ENCODE measurements at places on chromosomes 2 and 18.

DNA sequence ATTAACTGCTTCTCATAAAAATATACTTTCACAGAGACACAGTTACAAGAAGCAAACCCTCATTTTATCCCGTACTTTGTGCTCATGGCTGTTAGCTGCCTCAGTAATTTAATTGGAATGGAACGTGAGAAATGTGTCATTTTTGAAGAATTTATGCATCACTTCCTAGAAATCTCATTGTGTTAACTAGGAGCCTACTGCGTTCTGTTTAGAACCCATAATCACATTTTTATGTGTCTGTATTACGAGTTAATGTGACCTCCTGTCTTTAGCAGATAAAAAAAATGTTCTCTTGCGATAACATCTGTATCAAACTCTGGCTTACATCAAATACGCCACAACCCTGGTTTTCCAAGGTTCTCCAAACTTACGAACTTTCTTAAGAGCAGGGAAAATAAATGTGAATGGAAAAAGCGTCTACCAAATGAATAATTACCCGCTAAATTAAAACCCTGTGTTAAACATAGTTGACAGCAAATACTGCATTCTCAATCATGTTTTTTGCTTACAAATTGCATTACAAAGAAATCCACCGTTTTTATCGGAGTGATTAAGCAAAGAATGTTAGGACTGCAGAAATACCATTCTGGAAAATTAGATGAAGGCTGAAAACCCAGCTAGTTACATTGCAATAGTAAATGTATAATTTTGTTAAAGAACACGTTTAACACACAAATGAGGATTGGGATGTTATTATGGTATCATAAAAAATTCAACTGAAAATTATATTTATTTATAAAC lies 12.1 kb upstream of the GBX2 start:
- no peak for DNase-seq

DNA sequence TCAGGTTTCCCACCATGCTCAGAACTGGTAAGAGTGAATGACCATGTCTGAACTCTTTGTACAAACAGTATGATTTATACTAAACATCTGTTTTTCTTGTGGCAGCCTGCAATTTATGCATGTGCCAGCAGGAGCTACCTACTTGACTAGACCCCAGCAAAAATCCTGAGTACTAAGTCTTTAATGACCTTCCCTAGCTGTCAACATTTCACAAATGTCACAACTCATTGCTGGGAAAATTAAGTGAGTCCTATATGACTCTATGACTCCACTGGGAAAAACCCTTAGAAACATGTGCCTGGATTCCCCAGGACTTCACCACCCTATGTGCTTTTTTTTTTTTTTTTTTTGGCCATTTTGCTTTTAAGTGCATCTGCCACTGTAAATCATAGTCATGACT lies 1225.8 kb downstream of the SUCLG1 start:
- DNase-seq = no peak

GRCh38 chr2:109129356-109129920 lies 433 bp downstream of the SH3RF3 start:
- DNase-seq = peak; percentile 65

DNA sequence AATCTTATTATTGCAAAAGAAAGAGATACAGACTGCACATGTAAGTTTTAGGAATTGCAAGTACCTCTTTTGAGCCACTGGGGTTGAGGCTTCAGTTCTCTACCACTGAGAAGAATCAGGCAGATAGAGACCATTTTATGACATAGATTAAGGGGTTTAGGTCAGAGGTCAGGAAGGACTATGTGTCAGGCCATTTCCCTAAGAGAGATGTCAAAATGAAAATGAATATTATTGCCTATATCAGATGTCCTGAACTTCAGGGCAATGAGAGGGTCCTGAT lies 113.7 kb downstream of the GATA6 start:
- DNase-seq = peak; percentile 26

DNA sequence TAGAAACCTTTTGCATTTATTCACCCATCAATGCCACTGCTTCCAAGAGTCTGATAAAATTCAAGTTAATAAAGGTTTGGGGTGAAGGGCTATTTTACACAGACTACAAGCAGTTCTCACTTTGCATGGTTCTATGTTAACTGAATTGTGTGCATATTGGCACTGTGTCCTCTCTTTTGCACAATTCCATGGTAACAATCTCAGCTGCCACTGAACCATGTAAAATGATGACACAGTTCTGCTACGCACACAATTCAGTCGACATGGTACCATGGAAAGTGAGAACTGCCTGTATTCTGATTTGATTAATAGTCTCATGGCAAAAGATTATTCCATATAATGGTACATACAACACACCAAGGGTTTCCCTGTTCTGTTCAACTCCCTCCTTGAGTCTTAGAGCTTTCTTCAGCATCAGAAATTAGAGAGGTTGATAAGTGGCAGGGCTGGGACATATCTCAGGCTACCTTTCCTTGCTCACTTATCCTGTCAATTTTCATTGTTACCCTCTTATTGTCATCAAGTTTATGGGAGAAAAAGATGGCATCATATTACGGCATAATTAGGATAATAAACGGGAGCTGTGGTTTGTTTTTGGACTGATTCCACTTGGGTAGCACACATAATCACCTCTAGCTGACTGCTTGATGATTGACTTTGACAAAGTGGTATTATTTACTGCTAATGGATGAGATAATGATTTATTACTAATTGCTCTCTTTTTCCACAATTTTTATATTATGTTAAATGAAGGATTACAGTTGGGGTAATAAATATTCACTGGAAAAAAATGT lies 139.3 kb upstream of the CREB1 start:
- DNase-seq = no peak

DNA sequence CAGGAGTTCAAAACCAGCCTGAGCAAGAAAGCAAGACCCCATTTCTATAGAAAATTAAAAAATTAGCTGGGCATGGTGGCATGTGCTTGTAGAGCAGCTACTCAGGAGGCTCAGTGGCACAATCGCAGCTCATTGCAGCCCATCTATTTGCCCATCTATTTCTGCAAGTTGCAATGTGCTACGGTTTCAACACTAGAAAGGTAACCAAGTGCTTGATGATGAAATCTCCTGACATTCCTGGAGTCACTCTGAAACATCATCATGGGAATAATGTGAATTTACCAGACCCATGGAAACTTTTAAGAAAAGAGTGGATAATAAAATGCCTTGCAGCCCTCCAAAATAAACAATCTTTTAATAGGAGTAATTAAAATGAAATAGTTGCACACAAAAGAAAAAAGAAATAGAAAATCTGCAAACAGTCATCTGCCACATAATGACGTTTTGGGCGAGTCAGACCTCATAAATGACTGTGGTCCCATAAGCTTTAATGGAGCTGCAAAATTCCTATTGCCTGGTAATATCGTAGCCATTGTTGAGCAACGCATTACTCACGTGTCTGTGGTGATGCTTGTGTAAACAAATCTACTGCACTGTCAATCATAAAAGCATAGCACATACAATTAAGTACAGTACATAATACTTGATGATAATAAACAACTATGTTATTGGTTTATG lies 46.6 kb upstream of the AMMECR1L start:
- peak; percentile 21 for DNase-seq

DNA sequence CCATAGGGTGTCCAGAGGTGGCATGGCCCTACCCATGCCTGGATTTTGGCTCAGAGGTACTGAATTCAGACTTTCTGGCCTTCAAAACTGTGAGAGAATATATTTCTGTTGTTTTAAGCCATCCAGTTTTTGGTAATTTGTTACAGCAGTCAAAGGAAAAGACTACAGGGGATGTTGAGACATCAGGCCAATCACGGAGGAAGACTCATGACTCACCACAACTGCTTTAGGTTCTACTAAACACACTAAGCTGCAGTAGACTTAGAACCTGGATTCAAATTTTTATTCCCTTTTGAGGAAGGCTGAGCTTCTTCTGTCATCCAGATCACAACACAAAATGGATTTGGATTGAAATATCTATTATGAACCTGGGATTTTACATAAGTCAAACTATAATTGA lies 12.0 kb upstream of the C2orf66 start:
- DNase-seq = no peak

DNA sequence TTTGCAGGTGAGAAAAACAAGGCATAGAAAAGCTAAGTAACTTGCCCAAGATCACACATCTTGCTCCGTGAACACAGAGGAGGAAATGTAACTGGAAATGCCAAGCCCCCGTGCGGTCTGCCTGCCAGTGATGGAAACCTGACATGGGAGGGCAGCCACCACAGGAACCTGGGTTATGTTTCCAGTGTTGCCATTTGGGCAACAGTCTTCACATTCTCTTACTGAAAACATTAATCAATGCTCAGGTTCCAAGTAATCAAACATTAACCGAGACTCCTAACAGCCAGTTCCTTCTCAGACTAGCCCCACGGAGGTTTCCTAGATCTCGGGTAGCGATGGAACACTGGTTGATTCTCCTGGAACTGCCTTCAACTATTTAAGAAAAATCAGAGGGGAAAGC lies 2.5 kb downstream of the TGFA start:
- DNase-seq = no peak

DNA sequence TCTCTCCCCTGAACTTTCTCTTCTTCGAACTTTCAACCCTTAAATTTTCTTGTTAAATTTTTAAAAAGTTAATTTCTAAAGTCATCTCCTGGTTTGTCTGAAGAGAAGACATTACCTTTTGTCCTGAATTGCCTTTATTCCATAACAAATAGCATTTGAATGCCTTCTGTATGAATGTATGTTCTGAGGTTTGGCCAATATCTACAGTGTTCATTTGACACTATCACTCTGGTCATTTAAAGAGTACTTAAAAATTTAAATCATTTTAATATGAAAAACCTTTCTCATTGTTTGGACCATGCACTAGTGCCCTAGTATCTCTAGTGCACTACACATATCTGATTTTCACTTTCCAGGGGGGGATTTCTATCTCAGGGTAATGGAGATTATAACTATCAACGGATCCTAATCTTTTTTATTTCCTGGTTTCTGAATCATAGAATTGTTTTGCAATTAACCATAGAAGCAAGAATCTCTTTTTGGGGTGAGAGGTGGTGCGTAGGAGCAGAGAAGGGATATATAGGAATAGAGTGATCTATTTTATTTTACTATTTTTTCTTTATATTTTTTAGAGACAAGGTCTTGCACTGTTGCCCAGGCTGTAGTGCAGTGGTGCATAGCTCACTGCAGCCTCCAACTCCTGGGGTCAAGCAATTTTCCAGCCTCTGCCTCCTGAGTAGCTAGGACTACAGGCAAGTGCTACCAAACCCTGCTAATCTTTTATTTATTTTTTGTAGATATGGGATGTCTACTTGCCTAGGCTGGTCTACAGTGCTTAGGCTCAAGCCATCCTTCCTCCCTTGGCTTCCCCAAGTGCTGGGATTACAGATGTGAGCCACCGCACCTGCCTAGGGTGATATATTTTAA lies 25.5 kb downstream of the TANC1 start:
- no peak for DNase-seq

DNA sequence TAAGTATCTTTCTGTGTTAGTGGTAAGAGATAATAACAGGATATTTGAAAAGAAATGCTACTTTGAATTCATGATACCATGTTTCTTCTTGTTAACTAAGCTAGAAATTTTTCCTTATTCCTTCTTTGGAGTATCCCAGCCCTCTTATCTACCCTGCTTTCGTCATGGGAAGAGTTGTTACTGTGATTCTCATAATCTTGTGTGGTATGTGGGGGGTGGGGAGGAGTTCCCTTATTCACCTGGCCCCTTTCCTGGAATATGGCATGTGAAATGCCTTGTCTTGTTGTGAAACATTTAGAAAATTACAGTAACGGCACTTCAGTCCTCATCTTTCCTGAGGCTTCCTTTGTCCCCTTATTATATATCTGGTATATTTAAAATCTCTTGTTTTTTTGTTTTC lies 129.9 kb downstream of the NCOA1 start:
- DNase-seq = no peak

GRCh38 chr2:146990311-146991054 lies 854.3 kb upstream of the ACVR2A start:
- DNase-seq = no peak

- DNase-seq = no peak
Observed at GRCh38 chr18:58772161-58772560, 92.5 kb upstream of the ZNF532 start.

- peak; percentile 50 for DNase-seq
Observed at GRCh38 chr2:144553379-144553778, 33.5 kb upstream of the ZEB2 start.

DNA sequence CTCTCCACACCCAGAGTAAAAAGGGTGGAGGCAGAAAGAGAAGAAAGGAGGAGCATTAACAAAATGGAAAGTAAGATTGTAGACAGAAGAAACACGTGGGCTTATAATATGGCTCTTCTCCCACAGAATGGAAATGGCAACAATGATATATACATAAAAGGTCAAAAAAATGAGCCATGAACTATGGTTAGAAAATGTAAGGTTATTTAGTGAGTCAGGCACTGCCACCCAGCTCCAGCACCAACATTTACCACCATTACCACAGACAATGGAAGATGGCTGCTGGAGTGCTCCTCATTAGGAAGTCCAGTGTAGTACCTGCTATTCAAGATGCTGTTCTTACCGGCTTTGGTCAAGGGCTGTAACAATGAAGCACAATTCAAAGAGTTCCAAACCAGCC lies 258.0 kb downstream of the ZEB2 start:
- DNase-seq = no peak

- DNase-seq = no peak
Observed at GRCh38 chr18:8286303-8286702, 322.9 kb upstream of the RAB12 start.

DNA sequence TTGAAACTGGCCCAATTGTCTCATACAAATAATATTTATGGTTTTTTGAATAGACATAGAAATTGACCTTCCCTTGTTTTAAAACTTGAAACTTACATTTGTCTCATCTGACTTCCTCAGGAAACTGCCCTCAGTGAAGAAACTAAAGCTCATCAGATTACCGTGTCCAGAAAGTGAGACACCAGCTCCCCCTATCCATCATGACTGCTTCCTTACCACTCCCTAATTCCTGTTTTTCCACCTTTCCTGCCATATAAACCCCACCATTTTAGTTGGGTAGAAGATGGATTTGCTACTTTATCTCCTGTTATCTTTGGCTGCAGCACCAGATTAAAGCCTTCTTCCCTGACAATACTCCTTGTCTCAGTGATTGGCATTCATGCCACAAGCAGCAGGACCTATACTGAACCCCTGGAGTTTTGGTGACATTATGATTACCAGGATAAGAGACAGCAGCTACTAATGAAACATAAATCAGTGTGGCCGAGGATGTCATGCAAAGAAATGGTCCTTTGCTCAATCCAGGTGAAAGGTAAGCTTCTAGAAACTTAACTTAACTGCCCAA lies 1627.6 kb upstream of the ZEB2 start:
- no peak for DNase-seq

DNA sequence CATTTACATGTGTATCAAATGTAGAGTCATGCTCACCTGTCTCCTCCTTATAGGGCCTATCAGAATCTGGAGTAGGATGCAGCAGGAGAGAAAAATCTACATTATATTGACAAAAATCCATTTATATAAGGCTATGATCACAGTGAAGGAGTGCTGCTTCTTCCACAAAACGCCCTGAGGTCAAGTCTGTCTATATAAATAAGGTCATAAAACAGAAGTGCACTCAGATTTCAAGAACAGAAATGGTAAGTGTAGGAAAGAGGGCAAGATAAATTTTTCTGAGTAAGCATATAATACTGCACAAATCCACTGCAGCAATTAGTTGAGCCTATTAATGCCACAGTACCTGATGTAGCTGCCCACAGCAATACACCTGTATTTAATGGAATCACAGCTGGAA lies 51.8 kb downstream of the COL5A2 start:
- DNase-seq = no peak

GRCh38 chr2:55228226-55228563 lies 3.9 kb downstream of the CLHC1 start:
- no peak for DNase-seq

- DNase-seq = no peak
Observed at GRCh38 chr2:177148477-177149154, 64.0 kb upstream of the HNRNPA3 start.

- DNase-seq = no peak
Observed at GRCh38 chr2:227177592-227178336, 13.3 kb downstream of the COL4A3 start.
